ENCODE measurements at places on chromosomes 3 and 15.

- peak; percentile 82 for DNase-seq
Observed at GRCh38 chr3:171860830-171861535, 17.8 kb downstream of the TMEM212 start.

DNA sequence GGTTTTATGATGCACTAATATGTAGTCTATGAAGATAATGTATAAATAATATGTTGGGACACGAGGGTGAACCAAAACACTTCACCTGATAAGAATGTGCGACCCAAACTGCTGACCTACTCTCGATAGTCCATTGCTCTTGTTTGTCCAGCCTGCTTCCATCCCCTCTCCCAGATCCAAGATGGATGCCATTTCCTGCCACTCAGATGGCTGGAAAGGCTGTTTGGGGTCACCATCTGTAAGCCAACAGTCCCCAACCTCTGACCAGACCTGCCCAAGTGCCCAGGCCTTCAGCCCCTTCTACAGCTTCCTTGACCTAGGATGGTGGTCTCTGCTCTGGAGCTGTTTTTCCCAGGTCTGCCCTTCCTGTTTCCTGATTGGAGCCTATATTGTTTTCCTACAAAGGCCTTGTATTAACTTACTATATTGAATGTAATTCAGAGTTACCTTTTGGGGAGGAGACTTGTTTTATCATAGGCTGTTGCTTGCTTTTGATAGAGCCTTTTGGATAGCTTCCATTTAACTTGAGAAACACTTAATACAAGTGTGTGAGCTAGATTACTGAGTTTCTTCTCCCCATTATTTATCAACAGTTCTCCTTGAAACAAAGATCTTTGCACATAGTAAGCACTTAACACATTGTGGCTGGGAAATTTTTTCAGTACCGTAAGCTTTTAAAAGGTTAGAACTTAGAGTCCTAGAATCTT lies 5.0 kb upstream of the PAQR9 start:
- DNase-seq, result no peak

GRCh38 chr3:84547971-84548970 lies 410.5 kb upstream of the CADM2 start:
- peak; percentile 14 for DNase-seq

DNA sequence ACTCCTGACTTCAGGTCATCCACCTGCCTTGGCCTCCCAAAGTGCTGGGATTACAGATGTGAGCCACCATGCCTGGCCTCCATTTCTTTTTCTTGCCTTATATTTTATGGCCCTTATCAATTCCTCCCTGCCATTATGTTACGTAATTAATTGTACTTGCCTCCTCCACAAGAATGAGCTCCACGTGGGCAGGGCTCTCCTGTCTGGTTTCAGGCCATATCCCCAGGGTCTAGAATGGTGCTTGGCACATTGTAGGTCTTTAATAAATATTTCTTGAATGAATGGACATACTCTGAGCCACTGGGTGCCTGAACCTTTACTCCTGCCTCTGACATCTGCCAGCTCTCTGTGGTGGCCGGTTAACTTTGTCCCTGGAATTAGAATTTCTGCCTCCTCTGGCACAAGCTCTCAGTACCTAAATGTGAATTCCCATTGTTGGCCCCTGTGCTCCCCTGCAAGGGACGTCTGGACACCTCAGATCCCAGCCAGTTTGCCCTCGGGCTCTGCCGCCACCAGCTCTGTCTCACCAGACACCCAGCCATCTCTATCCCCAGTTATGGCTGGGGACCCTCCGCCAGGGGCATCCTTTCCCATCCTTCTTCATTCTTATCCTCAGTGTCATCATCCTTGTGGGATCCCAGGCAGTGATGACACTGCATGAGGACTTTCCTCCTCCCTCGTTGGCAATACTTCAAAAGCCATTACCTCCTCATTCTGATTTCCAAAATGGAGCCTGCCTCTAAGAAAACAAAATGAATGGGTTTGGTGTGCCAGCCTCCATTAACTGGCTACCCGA lies 165.6 kb upstream of the SMAD3 start:
- no peak for DNase-seq

DNA sequence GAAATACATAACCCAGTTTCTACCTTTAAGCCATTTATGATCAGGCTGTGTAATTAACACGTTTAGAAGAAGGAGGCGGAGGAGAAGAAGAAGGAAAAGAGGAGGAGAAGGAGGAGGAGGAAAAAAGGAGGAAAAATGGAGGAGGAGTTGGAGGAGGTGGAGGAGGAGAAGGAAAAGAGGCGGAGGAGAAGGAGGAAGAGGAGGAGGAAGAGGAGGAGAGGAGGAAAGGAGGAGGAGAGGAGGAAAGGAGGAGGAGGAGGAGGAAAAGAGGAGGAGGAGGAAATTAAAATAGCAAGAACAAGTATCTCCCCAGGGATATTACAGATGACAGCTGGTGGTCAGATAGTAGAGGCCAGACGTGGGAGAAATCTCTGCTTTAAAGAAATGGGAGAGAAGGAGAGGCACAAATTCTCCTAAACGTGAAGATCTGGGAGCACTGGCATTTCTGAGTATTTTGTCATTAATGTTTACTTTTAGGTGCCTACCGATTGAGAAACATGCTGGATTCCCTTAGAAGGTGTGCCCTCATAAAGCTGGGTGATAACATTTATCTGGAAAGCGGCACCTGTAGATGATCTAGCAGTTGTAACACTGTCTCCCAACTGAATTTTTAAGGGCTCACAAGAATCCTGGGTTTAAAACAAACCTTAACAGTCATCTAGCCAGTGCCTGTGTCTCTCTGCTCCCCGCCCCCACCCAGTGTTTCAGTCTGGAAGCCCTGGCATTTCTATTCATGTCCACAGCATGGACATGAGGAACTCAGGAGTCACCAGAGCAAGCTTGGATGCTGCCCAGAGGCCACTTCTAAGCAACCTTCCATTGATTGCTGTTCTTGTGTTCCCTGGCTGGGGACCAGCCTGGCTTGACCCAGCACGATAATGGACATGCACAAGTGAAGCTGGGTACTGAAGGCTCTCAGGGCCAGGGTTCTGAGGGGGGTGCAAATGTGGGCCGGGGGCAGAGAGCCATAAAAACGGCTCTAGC lies 75.2 kb downstream of the CHRNA7 start:
- no peak for DNase-seq

DNA sequence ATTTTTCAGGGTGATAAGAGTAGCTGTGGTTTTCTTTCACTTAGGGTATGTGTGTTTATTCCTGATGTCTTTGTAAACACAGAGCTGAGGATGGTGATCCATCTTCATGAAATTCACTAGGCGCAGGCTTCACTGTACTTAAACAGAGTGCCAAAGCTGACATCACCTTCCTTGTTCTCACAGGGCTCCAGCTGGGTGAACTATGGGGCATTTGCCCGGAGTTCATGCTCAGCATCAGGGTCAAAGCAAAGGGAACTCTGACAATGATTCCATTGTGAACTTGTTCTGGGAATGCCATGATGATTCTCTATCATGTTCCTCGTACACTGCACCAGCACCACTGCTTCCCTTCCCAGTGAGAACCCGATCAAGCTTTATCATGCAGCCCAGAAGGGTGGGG lies 184.8 kb upstream of the P2RY1 start:
- DNase-seq, result peak; percentile 14
